ENCODE measurements at places on chromosomes 12 and 14.

DNA sequence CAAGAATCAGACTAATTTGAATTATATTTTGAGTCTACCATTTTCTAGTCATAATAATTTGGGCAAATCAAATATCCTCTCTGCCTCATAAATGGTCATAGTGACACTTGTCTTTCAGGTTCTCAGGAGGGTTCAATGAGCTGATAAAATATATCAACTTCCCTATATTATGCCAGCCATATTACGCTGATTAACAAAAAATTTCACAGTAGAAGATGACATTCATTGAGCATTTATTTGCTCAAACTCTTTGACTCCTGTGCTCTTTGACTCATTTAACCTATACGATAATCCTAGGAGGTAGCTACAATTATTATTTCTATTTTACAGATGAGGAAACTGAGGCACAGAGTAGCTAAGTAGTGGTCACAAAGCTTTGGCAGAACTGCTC, 60.0 kb upstream of the CCDC91 start:
- DNase-seq: no peak

- peak; percentile 83 for DNase-seq
These were observed 661.7 kb downstream of the VRK1 start for GRCh38 chr14:97458661-97459579.

- DNase-seq: no peak
These were observed 139.2 kb downstream of the SLC2A13 start for GRCh38 chr12:39966721-39967120.

GRCh38 chr14:49480053-49480760, 106.0 kb downstream of the RPS29 start:
- no peak for DNase-seq

- DNase-seq: no peak
These were observed 88.8 kb downstream of the SLC25A21 start for GRCh38 chr14:37083599-37083998.

- DNase-seq: peak; percentile 64
These were observed 1.4 kb upstream of the DNAJC22 start for GRCh38 chr12:49345051-49345824.

GRCh38 chr12:53499266-53500141, at the start of gene MAP3K12:
MAP3K12 (minus strand) TSS chr12:53499458; CDS start chr12:53487391, 12,067 bp downstream.
- DNase-seq: peak; percentile 86

DNA sequence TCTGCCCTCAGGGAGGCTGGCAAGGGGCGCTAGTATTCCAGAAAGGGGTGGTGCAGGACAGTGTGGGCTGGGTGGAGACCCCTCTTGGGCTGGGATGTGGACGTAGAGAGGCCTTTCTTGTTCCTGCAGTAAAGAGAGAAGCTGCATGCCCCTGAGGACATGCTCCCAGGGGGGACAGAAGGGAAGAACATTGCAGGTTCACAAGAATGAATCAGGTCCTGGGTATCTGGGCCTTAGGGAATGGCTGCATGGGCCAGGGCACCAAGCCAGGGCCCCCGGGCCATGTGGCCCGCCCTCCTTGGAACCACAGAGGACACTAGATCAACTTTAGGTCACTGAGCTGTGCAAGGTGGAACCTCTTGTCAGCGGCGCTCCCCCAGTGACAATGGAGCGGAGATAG, 51.8 kb downstream of the ZNF664 start:
- no peak for DNase-seq

Data from GM23338 (cell line).